ENCODE measurements at places on chromosomes 3 and 15. TPM values are rescaled to one million over a fixed set of nuclear protein-coding genes. Genes with fewer than 3 reads are reported as not detected.

Gene PLSCR4
- total RNA-seq: 26.6 TPM

Gene CTXN2
- not detected for total RNA-seq

DNA sequence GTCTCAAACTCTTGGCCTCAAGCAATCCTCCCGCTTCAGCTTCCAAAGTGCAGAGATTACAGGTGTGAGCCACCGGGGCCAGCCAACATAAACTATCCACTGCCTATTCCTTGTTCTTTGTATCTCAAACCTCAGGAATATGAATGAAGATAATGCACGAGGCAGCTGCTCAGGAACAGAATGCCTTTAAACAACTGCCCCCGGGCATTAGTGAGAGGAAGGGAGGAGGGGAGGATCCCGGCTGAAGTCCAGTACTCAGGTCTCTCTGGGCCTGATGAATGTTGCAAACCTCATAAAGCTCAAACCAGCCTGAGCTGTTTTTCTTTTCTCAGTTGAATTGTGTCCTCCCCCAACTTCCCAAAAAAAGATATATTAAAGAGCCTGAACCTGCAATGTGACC, 26.9 kb upstream of the MTMR14 start:
- DNase-seq: no peak

DNA sequence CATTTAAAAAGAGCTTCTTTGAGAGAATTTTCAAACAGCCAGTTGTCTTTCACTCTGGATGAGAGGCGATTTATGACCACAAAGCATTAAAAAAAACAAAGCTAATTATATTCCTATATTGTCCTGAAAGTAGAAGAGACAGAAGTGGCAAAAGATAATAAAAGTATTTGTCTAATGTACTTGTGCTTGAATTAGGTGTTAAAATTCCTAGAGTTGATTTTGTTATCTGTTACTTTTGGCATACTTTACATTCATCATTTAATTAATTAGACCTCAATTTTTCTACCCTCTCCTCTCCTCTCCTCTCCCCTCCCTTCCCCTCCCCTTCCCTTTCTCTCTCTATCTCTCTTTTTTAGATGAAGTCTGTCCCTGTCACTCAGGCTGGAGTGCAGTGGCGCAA, 635.1 kb upstream of the ZNF385D start:
- DNase-seq: no peak

DNA sequence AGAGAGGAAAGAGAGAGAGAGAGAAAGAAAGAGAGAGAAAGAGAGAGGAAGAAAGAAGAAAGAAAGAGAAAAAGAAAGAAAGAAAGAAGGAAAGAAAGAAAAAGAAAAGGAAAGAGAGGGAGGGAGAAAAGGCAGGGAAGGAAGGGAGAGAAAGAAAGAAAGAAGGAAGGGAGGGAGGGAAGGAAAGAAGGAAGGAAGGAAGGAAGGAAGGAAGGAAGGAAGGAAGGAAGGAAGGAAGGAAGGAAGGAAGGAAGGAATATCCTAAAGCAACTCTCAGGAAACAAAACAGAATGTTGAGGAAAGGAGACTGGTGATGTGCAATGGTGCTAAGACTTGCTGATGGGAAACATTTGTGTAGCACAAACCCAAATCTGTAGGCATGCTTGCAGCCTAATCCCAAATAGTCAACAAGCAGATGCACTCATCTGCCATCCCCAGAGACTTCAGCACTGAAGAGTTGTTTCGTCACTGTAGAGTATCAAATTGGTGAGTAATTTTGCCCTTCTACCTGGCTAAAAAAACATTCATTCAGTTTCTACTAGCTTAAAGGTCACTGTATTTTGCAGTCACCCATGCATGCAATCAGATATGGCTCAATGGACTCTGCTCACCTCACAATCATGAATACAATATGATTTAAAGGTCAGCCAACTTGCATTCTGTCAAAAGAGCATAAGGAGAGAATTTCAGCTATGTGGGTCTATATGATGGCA, 480.3 kb downstream of the FGF12 start:
- no peak for DNase-seq

- no peak for DNase-seq
Measured at GRCh38 chr3:8562081-8562595, 60.5 kb downstream of the LMCD1 start.
